ENCODE measurements at places on chromosomes 1 and 21.

GRCh38 chr1:33399375-33399774 lies 31.5 kb downstream of the PHC2 start:
- DNase-seq = no peak

DNA sequence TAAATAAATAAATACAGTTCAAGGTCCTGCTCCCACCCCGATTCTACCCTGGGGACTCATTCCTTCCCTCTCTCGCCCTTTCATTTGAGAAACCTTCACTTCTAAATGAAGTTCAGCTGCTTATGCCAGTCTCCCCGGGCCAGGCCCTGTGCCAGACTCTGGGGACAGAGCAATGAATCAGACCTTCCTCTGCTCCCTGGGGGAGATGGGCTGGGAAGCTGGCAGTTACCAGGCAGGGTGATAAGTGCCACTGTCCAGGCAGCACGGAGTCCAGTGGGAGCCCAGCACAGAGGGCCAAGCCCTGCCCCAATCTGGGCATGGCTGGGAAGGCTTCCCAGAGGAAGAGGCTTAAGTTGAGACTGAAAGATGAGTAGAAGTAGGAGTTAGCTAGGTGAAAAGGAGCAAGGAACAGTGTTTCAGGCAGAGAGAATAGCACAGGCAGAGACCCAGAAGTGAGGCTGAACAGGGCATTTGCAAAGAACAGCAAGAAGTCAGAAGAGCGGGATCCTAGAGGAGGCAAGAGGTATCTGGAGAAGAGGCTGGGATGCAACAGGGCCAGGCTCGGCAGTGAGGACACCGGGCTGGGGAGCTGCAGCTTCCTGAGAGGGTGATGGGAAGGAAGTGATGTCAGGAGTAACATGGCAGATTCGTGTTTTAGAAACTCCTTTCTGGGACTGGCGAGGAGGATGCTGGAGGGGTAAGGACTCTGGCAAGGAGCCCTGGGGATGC lies 13.5 kb downstream of the KCNQ4 start:
- no peak for DNase-seq

DNA sequence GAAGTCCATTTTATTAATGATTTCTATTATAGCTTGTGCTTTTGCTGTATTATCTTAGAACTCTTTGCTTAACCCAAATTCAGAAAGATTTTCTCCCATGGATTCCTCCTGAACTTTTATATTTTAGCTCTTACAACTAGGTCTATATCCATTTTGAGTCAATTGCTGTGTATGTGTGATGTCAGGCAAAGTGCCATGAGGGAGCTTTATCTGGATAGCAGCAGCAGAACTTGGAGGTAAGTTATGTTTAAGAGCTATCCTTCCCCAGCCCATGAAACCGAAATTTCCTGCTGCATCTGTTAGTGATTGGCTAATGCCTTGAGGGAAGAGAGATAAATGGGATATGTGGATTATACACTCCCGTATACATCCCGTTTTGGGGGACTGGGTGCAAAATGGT lies 29.9 kb downstream of the ADAM30 start:
- no peak for DNase-seq

DNA sequence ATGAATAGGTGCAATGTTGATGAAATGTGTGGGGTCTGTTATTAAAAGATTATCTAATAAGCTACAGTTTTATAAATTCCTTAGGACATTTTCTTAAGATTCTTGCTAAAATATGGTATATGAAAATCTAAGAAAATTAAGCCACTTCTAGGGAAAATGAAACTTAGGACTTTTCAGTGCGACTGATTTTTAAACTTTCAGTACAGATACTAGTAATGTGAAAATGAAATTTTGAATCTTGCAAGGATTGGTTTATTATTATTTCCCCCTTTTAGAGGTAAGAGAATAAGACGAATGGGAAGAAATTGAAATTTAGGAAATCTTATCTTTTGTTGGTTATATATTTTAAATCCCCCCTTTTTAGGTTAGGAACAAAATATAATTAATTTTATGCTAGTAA lies 16.4 kb downstream of the CAPZA1 start:
- DNase-seq = no peak

GRCh38 chr1:234782105-234782751 lies 172.2 kb upstream of the IRF2BP2 start:
- no peak for DNase-seq

- no peak for DNase-seq
Observed at GRCh38 chr1:15574741-15575140, 10.1 kb downstream of the AGMAT start.

- no peak for DNase-seq
Observed at GRCh38 chr1:45035631-45036301, 23.7 kb downstream of the UROD start.

DNA sequence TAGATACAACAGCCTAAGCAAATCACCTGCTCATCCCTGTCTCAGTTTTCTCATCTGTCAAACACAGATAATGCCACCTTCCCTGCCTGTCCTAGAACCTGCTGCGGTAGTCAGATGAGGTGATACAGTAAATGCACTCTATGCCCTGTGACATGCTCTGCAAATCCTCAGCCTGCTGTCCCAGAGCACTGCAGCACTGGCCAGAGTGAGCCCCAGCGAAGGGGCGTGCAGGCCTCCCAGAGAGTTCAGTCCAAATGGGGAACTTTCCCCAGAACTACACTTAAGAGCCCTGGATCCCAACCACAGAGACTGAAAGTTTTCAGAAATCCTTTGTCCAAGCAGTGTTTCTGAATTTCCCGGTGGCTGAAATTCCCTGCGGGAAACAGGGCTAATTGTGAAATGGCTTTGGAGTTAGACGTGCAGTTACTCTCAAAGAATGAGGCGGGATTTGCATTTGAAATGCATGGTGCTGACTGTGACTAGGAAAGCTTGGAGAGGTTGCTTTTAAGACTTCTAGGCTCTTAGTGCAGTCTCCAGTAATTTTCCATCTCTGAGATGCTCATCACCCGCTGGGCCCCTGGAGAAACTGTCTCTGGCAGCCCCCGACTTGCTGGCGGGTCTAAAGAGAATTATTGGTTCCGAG lies 206.5 kb upstream of the AJAP1 start:
- DNase-seq = no peak

GRCh38 chr21:24403221-24403620 lies 1204.1 kb downstream of the MRPL39 start:
- no peak for DNase-seq

DNA sequence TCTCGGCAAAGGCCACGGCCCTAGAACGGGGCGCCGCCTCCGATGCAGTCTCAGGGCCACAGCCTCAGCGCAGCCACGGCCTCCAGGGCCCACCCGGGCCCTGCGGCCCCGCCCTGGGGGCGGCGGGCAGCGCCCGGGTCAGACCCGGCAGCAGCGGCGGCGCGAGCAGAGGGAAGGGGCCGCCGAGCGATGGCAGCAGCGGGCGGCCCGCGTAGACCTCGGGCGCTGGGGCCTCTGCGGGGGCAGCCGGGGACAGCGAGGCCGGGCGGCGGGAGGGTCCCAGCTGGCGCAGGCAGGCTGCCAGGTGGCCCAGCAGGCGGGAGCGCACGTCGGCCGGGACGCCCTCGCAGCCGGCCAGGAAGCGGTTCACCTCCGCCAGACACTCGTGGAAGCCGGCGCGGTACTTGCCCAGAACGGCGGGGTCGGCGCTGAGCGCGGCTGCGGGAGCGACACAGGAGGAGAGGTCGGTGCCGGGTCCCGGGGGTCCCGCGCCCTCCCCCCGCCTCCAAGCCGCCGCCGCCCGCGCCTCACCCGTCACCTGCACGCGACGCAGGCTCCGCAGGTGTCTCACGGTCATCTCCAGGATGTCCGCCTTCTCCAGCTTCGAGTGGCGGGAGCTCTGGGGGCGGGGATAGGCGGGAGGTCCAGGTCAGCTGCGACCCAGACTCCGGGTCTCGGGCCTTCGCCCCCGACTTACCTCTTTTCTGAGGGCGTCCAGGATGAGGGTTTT lies 737 bp downstream of the HES4 start:
- peak; percentile 29 for DNase-seq

DNA sequence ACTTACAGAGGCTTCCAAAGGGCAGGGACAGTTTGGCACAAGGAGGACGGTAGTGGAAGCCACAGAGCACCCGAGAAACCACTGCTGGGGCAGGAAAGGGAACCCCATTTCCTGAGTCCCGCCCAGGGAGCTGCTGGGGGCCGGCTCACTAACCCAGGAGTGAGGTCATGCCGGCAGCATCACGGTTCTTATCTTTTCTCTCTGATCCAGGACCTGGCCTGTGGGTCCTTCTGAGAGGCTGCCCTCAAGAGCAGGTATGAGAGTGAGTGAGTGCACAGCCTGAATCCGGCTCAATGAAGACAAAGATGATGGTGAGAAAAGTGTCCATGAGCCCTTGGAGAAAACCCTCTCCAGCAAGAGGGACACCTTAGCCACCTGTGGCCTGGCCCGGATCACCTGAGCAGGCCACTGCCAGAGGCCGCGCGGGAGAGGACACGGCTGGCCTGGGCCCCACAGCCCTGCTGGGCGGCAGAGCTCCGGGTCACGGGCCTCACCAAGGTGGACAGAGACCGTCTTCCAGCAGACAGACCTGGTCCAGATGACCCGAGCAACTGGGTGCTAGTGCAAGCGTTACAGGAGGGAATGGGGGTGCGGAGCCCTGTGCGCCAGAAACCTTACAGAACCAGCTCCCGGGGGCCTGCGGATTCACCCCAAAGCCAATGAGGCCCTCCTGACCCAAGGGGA lies 94.9 kb downstream of the RIPK4 start:
- DNase-seq = no peak

GRCh38 chr1:192284927-192285326 lies 31.9 kb upstream of the RGS21 start:
- DNase-seq = no peak

DNA sequence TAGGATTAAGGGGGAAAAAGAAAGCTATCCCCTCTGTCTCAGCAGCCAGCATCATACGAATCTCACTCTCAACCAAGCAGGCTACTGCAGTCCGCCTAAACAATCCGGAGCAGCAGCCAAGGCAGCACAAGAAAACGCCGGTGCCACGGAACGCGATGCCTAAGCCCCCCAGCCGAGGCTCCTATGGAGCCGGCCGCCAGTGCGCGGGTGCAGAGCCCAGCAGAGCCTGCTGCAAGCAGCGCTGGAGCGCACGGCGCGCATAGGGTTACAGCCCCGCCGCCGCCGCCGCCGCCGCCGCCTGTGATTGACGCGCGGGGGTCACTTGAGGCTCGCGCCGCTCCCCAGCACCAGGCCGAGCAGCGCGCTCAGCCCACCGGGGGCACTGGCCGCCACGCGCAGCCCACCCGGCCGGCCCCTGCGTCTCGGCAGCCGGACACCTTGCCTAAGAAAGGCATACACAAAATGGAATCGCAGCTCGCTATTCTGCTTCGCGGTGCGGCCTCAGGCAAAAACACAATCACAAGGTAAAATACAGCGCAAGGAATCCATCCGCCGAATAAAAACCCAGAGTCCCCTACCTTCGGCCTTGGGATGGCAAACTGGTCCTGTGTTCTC lies 780 bp downstream of the HIVEP3 start:
- DNase-seq = peak; percentile 23

GRCh38 chr1:72986591-72987290 lies 704.4 kb upstream of the NEGR1 start:
- DNase-seq = no peak

- DNase-seq = no peak
Observed at GRCh38 chr1:228077565-228078330, 4.8 kb upstream of the ARF1 start.

DNA sequence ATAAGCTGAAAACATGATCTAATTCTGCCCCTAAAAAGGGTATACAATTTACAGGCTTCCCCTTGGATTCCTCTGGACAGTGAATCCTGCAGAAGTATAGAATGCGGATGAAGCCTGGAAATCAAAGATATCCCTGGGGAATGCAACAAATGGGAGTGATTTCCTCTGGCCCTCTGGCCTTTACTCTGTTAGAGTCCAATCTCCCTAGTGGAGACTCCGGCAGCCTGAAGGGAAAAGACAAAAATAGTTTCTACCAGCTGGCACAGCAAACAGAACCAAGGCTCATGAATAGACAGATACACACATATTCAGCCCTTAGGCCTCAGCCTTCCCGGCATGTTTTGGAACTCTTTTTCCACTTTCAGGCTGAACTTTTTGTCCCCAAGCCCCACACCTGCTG lies 3.9 kb upstream of the LRRC52 start:
- DNase-seq = no peak

DNA sequence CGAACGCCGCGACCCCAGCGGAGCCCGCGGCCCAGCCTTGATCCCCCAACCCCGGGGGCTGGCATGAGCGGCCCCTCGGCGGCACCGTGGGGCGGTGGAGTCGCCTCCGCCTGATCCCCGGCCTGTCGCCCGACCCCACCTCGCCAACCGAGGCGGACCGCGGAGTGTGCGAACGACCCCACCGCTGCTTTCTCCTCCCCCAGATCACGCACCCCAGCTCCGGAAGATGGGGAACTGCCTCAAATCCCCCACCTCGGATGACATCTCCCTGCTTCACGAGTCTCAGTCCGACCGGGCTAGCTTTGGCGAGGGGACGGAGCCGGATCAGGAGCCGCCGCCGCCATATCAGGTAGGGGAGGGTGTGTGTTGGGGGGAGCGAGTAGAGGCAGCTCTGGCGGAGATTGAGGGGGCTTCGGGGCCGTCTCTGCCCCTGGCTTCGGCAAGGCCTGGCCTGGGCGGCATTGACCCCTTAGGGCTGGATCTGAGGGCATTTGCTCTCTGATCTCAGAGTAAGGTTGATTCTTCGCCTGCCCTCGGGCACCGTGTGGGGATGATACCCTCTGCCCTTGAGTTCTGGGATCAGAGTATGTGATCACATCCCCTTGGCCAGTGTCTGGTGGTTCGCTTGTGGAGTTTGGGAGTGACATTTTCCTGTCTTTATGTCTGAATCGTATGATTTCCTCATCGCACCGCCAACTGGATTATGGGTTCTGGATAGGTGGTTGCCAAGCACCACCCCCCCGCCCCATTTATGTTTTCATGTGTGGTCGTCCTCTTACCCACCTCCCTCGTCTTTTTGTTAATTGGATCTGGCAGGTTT lies 668 bp downstream of the RNF11 start:
- peak; percentile 36 for DNase-seq

GRCh38 chr1:200958597-200958996 lies 63.9 kb downstream of the INAVA start:
- no peak for DNase-seq

DNA sequence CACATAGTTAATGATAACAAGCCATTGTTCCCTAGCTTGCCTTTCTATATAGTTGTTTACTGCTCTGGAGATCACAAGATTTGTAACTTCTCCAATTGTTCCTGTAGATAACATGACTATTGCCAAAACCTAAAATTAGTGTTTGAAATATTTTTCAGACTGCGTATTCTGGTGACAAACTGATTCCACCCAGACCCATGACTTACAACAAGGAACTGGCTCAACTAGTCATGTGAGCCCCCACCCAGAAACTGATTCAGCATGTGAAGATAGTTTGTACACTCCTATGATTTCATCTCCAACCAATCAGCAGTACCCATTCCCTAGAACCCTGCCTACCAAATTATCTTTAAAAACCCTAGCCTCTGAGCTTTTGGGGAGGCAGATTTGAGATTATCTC lies 131.4 kb upstream of the BCL9 start:
- DNase-seq = no peak

GRCh38 chr1:245691897-245692296 lies 537.1 kb downstream of the KIF26B start:
- DNase-seq = no peak
